Stimulated activated CD8-positive, alpha-beta memory T cell treated with anti-CD3 and anti-CD28 coated beads, Interleukin-12 subunit alpha, Interleukin-12 subunit beta, amount 100 ng/mL, for 4 hours (primary cell): ENCODE measurements at places on chromosomes 2 and 18.

- DNase-seq, result no peak
Measured at GRCh38 chr18:44918142-44918476, 237.4 kb downstream of the SETBP1 start.

DNA sequence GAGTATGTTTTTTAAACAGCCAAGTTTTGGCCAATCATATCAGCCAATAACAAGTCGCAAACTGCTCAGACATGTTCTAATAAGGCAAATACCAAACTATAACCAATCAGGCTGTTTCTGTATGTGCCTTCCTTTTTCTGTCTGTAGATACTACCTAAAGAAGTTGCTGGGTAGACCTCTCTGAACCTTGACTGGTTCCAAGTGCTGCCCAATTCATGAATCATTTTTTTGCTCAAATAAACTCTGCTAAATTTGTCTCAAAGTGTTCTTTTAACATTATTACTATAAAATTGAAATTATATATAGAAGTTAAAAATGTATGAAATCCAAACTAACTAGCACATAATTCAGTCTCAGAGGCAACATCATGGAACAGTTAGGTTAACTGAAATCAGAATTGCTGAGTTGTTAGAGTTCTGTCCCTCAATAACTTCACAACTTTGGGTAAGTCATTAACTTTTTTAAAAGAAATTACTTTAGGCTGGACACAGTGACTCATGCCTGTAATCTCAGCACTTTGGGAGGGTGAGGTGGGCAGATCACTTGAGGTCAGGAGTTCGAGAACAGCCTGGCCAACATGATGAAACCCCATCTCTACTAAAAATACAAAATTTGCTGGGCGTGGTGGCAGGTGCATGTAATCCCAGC lies 4.9 kb upstream of the TTC21B start:
- DNase-seq, result no peak

DNA sequence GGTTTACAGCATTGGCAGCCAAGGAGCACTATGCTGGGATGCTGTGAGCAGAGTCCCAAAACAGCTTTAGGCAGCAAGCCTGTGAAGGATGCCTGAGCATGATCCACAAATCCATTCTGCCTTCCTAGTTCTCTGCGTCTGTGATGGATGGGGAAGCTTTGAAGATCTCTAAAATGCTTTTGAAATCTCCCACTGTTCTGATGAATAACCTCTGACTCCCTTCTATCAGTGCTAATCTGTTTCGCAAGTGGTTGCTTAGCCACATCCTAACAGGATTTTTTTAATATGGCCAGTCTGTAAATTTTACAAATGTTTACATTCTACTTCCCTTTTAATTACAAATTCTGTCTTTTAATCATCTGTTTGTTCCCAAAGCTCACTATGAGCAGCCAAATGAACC lies 319.2 kb downstream of the GULP1 start:
- DNase-seq, result no peak

DNA sequence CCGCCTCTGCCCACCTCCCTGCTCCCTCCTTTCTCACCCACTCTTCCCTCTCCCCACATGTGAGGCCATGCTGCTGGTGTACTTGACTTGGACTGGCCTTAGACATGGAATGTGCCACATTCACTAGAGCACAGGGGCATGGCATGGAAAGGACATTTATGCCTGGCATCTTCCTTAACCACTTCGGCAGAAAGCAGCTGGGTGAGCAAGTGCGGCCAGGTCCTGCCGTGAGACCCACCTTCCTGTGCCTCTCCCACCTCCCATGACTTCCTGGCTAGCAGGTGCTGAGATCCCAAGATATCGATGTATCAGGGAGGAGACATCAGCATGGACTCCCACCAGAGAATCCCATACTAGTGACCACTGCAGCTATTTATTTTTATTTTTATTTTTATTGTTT lies 13.0 kb downstream of the GPR55 start:
- no peak for DNase-seq

DNA sequence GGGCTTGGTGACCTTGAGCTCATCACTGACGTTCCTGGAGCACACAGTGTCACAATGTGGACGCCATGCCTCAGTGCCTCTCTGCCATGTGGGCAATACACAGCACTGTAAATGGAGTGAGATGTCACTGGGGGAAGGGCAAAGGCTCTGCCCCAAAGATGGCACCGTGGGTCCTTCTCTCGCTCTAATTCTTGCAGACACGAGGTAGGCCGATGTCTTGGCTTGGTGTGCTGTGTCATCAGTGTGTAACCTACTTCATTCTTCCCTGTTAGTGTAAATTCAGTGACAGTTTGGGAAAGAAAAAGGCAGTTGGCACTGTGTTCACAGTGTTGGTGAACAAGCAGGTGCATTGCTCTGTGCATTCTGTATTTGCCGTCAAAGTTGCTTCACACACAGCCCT lies 309.3 kb upstream of the MYT1L start:
- DNase-seq, result no peak

DNA sequence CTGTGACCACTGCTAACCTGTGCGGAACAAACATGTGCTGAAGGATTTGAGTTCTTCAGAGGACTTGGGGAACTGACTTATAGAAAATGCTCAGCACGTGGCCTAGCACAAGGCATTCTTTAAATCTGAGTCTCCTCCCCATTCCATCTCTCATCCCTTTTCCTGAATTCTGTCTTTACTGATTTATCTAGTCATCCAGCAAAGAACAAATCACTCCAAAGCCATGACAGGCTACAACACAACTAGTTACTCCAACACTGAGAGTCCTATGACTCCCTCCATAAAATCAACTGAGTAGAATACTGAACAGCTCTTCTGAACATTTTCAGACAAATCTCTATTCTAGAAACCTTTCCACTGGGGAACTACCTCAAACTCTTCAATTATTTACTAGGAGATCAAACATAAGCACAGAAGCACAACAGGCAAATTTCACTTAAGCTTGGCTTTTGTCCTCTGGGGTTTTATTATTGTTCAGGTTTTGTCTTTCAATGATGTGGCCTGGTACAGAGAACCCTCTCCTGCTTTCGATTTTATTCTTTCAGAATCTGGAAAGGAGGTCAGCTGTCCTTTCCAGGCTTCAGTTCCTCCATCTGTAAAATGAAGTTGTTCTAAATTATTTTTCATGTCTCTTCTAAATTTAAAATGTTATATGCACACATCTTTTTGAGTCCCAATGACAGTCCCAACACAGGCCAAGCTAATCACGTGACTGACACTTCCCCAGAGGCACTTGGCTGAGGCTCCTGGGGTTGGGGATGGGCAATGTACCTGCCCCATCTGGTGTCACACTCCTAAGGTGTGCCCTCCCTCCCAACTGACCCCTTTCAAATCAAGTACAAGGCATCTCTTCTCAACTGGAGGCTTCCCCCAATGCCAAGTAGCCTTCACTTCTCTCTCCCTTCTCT lies 31.8 kb downstream of the RNU4ATAC start:
- DNase-seq, result no peak

DNA sequence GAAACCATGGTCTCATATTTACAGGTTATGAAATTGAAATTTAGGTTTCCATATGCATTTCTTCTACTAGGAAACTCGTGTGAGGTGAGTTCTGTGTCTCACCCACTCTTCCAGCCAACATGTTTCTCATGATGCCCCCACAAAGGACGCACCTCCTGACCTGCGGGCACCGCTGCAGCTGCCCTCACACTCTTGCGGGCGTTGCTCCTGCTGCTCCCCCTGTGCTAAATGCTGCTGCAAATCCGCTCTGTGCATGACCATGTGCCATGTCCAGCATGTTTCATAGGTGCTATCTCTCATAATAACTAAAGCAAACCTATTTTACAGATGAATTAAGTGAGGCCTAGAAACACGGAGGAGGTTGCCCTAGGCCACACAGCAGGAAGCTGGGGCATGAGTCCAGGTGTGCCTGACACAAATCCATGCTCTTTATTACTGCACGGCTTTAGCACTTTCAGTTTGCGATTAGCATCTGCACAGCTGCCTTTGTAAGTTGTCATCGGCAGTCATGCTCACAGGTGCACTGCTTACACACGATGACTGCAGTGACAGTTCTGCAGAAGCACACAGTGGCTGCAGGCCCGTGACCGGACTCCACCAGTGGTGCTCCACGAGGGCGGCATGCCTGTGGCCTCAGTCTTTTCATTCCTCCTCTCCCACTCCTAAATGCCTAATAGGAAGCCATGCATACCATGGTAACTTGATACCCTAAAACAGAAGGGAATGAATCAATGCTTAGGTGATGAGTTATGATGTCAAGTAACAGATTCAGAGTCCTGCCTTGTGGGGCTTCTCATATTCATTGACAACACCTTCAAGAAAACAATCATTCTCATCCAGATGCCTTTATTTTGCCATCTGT lies 14.9 kb upstream of the GALR1 start:
- DNase-seq, result no peak

DNA sequence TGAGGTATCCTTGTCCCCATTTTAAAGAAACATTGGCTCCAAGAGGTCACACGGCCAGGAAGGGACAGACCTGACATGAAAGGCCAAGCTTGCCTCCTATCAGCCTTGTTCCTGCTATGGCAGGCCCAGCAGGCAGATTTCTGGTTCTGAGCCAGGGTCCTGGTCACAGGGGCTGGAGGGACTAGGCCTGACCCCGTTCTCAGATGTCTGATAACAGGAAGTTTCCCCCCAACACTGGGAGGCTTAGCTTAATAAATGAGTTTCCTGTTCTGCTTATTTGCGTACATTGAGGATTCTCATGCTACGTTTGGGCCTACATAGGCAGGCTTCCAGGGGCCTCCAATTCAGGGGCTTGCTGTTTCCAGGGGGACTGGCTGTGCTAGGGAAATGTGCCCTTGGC lies 107.8 kb upstream of the LTBP1 start:
- no peak for DNase-seq

GRCh38 chr18:43876748-43877147 lies 599.5 kb upstream of the SYT4 start:
- DNase-seq, result no peak

GRCh38 chr2:234691214-234691575 lies 194.3 kb upstream of the ARL4C start:
- DNase-seq, result no peak

DNA sequence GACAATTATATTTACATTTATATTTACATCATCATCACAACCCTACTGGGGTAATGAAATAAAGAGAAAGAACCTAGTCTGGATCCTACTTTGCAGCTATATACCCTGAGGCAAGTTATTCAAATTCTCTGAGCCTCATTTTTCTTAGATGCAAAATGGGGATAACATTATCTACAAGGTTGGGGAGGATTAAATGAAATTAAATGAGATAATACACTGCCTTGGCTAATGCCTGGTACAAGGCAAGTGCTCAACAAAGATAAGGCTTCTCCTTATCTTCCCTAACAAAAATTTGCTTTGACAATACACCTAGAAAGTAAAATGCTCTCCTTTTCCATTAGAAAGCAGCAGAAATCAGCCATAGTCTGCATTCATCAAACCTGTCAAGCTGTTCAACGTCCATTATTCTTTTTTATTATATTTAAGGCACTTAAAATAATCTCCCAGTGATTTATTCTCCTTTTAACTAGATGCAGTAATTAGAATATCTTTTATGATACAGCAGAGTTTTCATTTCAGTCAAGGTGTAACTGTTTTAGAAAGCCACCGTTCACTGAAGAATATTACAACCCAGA lies 44.8 kb downstream of the TCF4 start:
- no peak for DNase-seq

DNA sequence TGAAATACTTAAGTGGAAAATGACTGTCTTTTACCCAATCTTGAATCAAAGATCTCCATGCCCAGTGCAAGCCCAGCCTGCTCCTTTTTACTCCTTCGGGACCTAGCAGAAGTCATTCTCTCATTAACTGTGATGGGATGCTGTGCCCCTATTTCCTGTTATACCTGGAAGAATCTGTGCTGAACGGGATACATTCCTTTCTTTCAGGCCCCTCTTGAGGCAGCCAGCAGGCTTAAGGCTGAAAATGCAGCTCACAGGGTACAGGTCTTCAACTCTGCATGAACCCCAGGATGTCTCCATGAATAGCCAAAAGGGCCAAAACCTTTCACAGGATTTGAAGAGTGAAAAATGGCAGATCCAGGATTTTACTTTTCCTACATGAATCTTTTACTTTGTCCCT lies 784.8 kb upstream of the KLHL29 start:
- no peak for DNase-seq

GRCh38 chr2:47194410-47194809 lies 39.3 kb upstream of the STPG4 start:
- DNase-seq, result no peak

GRCh38 chr2:69889302-69889701 lies 4.5 kb upstream of the SNRNP27 start:
- no peak for DNase-seq

- no peak for DNase-seq
Measured at GRCh38 chr2:17930773-17931172, 52.3 kb downstream of the KCNS3 start.

GRCh38 chr2:181124497-181124896 lies 144.1 kb downstream of the UBE2E3 start:
- no peak for DNase-seq

GRCh38 chr2:46538393-46538792 lies 59.0 kb downstream of the TMEM247 start:
- DNase-seq, result no peak

DNA sequence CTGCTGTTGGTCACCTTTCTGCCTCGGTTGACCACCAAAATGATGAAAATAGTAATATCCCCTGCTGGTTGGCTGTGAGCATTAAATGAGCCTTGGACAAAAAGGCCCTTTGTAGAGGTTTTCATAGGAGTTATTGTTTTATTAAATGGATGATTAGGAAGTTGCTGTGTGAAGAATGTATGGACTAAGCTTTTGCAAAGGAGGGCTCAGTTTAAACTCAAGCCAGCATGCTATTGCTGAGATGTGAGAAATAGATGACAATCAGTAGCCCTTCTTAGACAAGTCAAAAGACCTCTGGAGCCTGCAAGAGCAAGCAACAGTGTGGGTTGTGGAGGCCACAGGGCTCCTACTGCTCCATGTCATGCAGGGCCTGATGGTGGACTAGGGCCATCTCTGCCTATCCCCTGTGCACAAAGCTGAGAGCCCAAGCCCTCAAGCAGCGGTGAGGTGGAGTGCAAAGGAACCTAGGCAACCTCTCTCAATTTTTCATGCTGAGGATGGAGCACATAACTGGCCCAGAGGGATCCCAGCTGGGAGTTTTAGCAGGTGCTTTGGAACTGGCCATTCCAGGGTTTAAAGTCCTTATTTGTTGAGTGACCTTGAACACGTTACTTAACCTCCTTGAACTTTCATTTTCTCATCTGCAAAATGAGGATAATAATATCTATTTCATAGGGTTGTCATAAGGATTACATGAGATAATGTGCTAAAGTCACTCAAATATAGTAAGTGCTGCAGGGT lies 37.1 kb downstream of the FOSL2 start:
- DNase-seq, result no peak

- no peak for DNase-seq
Measured at GRCh38 chr2:150144546-150145298, 342.7 kb downstream of the RND3 start.
